AML-193 (cell line): ENCODE measurements at places on chromosomes 7 and 10.
A peak's percentile ranks its signal among the peaks of the same experiment; 100 is the strongest.

- no peak for DNase-seq
Observed at GRCh38 chr7:122802301-122802751, 83.9 kb downstream of the CADPS2 start.

GRCh38 chr10:17847585-17848296, 38.6 kb downstream of the MRC1 start:
- DNase-seq = peak; percentile 31

DNA sequence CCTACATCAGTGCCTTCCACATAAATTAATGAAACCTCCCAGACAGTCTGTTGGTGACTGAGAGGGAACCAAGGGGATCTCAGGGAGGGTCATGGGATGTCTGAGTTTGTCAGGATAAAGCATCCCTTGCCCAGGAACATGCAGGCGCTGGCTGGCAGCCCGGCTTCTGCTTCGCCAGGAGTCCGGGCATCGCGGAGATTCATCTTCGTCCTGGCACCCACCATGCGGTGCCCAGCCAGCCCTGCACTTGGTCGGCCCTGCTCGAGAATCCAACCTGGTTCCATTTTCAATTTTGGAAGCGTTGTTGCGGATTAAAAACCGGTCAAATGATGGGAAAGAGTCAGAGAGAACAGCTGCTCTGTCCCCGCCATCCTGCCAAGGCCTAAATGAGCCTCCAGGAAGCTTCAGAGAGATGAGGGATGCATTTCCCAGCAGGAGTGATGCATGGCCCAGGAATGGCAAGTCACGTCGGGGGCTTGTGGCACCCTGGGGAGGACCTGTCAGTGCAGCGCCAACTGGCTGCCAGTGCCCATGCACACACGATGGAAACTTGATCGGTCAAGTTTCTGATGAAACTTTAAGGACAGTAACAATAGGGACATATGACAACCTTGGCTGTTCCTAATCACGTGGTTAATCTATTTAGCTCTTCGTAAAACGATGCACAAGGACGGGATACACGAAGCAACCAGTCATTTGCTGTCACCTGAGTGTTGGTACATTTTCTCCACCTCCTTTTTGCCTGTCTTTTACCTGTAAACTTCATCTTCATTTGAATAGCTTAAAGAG, 260.8 kb upstream of the MKI67 start:
- DNase-seq = no peak

DNA sequence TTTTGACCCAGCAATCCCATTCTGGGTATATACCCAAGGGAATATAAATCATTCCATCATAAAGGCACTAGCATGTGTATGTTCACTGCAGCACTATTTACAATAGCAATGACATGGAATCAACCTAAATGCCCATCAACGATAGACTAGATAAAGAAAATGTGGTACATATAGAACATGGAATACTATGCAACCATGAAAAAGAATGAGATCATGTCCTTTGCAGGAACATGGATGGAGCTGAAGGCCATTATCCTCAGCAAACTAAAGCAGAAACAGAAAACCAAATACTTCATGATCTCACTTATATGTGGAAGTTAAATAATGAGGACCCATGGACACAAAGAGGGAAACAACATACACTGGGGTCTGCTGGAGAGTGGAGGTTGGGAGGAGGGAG, 58.0 kb upstream of the STARD3NL start:
- no peak for DNase-seq

GRCh38 chr7:112938863-112939573, 147.6 kb downstream of the GPR85 start:
- no peak for DNase-seq

- no peak for DNase-seq
Observed at GRCh38 chr7:103704701-103705100, 258.7 kb upstream of the SLC26A5 start.

DNA sequence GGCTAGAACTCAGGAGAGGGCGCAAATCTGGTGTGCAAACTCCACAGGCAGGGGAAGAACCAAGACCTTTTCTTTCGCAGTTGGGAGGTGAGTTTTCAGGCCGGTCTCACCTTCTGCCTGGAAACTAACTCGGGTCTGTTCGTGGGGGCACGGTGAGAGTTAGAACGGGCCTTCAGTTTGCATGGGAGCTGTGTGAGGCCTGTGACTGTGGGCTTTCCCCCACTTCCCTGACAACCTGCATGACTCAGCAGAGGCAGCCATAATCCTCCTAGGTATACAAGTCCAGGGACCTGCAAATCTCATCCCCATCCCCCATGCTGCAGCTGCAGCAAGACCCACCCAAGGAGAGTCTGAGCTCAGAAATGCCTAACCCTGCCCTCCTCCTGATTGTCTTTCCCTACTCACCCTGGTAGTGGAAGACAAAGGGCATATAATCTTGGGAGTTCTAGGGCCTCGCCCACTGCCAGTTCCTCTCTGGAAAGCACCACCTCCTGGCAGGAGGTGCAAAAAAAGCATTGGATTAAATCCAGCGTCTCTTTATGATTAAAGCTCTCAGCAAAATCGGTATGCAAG, 194.9 kb upstream of the ETV1 start:
- DNase-seq = no peak

DNA sequence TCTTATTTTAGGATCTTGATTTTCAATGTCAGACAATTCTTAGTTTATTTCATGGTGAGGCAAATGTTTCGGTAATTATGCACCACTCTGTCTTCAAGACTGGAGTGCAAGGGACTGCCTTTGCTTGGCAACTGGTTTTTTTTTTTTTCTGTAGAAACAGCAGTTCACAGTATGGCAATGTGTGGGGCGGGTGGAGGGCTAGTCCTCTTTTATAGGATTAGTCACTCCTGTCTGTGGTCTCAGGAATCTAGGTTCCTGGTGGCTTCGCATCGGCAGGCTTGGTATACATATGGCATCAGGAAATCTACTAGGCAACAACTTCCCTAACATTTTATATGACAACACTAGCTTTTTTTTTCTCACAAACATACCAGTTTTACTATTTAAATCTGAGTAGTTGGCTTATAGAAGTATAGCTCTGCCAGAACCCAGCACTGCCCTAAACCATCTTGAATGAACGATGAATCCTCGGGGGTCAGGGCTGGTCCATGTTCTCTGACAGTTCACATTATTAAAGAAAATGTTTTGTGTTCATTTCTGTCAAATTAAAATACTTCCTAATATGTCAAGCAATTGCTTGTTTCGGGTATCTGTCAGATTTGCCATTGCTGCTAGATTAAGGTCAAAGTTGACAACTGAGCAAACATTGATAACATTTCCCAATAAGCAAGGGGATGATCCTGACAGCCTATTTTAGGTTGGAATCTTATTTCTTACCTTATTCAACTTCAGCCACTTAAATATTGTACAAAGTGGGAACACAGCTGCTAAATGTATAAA, 289.7 kb upstream of the VSTM2A start:
- no peak for DNase-seq

DNA sequence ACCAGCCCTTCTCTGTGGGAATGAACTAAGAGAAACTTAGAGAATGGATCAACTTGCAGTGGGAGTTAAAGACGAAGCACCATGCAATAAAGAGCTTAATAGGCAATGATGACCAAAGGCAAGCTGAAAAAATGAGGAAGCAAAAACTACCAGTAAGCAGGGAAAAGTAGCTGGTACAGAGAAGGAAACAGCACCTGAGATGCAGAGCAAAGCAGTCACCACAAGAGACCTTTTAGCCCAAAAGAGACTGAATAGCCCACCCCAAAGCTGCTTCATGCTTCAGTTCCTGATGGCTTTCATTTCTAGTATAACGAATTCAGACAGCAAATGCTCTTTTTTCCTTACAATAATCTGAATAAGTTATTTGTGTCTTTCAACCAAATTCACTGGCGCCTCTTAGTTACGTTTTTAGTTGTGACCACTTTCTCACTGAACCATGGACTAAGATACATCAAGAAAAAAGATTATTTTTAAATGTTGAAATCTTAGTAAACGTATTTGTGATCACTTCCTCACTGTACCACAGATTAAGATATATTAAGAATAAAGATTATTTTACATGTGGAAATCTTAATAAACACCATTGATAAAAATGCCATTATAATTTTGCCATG, 76.0 kb downstream of the USP6NL start:
- DNase-seq = no peak

GRCh38 chr10:22193945-22194344, 23.9 kb downstream of the EBLN1 start:
- no peak for DNase-seq

GRCh38 chr7:30743371-30744074, 8.4 kb upstream of the INMT start:
- DNase-seq = no peak

DNA sequence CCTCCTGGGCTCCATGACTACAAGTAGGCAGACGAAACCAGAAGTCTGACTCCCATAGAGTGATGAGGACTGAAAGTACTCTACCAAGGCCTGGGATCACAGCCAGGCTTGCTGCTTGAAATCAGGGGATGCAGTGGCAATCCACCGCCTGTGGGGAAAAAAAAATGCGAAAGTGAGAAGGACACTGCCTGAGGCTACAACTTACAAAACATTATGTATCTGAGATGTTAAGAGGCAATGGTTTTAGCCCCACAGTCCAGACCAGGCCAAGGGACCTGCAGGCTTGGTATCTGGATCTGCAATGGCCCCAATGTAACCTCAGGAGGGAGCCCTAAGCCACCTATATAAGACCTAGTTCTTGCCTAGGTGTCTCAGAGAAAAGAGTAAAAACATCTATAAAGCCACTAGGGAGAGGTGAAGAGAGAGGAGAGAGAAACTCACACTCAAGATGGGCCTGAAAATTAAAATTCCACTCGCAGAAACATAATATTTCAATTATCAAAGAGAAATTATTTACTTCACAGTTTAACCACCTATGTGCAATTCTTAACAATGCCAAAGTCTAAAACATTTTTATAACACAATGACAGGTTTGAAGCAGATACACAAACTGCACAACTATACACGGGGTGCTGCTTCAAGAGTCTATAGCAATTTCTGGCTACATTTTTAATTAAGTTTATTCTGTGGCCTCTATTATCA, 13.9 kb downstream of the DNAJC1 start:
- DNase-seq = peak; percentile 60

DNA sequence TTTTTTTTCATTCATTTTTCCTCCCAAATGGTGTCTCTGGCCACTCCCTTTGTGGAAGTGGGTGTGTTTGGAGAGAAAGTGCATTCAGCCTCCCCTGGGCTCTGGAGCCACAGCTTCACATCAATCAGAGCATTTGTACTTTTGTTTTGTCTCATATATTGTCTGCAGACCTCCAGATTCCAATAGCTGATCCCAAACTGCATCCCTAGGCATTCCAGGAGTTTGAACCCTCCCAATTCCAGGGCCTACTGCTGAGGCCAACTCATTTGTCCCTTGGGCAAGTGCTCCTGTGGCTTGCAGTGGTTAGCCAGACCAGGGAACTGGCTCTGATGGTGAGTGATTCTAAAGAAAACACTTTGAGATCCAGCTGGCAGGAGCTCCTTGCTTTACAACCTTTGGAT, 163.3 kb downstream of the IPMK start:
- no peak for DNase-seq

- no peak for DNase-seq
Observed at GRCh38 chr7:129779602-129780256, 168.2 kb downstream of the NRF1 start.

GRCh38 chr10:71207578-71207977, 4.8 kb upstream of the UNC5B start:
- DNase-seq = no peak

- DNase-seq = no peak
Observed at GRCh38 chr10:23063045-23063972, 32.1 kb upstream of the MSRB2 start.

GRCh38 chr7:25567430-25567829, 339.1 kb upstream of the NPVF start:
- no peak for DNase-seq

- DNase-seq = no peak
Observed at GRCh38 chr7:44547536-44548231, 6.6 kb upstream of the NPC1L1 start.

GRCh38 chr10:123357421-123357930, 203.3 kb downstream of the BUB3 start:
- DNase-seq = no peak
